ENCODE measurements at places on chromosomes 12 and 14.

GRCh38 chr14:73651005-73651404, 6.2 kb downstream of the DNAL1 start:
- DNase-seq: no peak

- DNase-seq: peak; percentile 21
These were observed 78.9 kb downstream of the SNAPC1 start for GRCh38 chr14:61841145-61841544.

- no peak for DNase-seq
These were observed 44.4 kb upstream of the PLEKHA5 start for GRCh38 chr12:19085090-19085489.

DNA sequence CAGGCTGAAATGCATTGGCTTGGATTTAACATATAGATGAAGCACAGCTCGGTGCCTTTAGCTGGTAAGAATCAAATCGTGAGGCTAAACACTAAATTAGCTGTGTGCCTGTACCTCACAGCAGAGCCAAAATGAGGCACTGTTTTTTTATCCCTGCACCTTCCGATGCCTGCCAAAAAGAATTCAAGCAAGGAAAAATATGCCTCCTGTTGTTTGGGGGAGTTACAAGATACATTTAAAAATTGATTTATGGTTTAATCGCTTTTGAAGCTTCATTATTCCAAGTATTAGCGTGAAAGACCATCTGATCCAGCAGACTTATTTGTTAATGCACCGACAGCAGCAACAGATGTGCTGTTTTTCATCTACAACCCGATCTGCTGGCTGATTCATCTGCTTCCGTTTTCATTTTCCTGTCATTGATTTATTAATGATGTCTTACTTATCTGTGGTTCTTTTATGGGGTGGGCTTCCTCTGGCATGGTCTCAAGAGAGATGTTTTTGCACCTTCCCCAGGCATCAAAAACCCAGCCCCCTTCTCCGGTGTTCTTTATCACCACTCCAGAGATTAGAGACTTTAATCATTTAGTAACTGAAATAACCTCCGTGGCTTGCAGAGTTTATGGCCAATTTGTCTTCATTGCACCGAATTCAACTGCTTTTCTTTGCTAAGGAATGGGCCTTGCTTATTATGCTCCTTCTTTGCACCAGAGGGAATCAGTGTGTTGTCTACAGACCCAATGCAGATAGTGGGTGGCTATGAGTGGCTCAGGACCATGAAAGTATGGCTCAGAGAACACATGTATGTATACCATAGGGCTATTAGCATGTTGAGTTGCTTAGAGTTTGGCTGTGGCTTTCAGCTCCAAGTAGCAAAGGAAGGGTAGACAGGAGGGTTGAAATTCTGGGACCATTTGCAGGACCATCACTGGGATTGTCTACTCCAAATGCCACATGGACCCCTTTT, 166.8 kb upstream of the TMEM260 start:
- DNase-seq: no peak

DNA sequence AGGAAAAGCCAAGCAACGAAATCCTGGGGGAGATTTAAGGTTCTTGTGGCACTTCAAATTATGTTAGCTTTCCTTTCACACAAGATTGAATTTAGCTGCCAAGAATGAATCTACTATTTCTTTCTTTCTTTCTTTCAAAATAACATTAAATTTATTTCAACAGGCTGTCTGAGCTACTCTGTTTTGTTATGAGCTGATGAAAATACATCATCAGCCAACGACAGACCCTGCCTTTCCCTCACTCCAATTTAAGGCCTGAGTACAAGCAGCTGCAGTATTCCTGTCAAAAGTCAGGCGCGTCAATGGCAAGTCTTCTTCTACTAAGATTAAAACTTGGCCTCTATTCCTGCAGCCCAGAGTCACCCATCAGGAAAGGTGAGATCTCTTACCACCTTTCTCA, 347.7 kb upstream of the FLRT2 start:
- no peak for DNase-seq

DNA sequence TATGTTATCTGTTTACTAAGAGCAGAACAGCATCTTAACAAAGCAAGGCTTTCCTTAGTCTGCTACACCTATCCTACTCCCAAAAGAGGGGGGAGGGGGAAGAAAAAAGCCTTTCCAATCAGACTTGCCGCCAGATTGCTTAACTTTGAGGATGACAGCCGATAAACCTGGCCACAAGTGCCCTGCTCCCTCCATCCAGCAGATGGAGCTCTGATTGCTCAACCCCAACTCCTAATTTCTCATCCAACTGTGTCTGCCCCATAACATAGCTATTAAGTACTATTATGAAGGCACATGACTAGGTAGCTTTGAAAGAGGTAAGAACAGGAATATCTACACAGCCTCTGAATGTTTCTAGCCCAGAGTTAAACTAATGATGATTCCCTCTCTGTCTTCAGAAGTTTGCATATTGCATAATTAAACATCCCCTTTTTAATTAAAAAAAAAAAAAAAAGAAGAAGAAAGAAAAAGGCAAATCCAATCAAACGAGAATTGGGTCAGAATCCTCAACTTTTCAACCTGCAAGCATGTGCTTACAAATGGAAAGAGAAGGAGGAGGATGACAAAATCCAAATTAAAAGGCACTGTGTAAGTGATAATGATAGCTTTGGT, 247.4 kb downstream of the GALC start:
- DNase-seq: peak; percentile 25
